Heart left ventricle (tissue), 16 donors: ENCODE measurements at places on chromosomes 7 and 10. TPM values are rescaled to one million over a fixed set of nuclear protein-coding genes. Genes with fewer than 3 reads are reported as not detected.

Gene TRIM74
- 0.46 TPM for polyA plus RNA-seq

Gene SFTPA1
- not detected for polyA plus RNA-seq

Gene SLC39A12
- polyA plus RNA-seq, result not detected

Gene ATP6V1F
- 137 TPM for polyA plus RNA-seq

Gene ZNF282
- polyA plus RNA-seq, result 12.5 TPM

Gene BLNK
- polyA plus RNA-seq, result 0.80 TPM

Gene AGR2
- 0.37 TPM for polyA plus RNA-seq
